ENCODE measurements at places on chromosomes 12 and 14.
A peak's percentile ranks its signal among the peaks of the same experiment; 100 is the strongest.

- DNase-seq = no peak
Measured at GRCh38 chr12:50217202-50217601, 50.0 kb upstream of the CERS5 start.

DNA sequence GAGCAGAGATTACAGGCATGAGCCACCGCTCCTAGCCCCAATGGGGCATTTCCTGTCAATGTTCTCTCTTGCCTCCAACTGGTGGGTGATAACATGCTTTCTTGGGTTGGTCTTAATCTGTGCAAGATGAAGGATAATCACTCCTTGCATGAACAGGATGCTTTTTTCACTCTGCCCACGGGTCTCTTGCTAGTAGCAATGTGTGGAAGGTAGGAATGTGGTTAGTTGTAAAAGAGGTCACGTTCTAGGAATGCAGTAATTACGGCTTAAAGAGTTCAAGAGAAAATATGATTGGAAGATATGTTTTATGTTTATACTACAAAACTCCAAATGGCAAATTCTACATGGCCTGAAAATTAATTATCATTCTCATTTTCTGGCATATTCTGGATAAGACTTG lies 10.5 kb downstream of the RNASE10 start:
- DNase-seq = no peak

- DNase-seq = no peak
Measured at GRCh38 chr14:24337144-24337823, 2.4 kb upstream of the ADCY4 start.

- DNase-seq = no peak
Measured at GRCh38 chr14:32545506-32546210, 216.6 kb downstream of the AKAP6 start.

GRCh38 chr14:103846543-103847450 lies 578 bp downstream of the PPP1R13B start:
- DNase-seq = no peak

GRCh38 chr12:91811481-91812287 lies 334.0 kb downstream of the BTG1 start:
- peak; percentile 60 for DNase-seq

Measured in inflammatory macrophage (primary cell).